ENCODE measurements at places on chromosomes 5 and 9.

DNA sequence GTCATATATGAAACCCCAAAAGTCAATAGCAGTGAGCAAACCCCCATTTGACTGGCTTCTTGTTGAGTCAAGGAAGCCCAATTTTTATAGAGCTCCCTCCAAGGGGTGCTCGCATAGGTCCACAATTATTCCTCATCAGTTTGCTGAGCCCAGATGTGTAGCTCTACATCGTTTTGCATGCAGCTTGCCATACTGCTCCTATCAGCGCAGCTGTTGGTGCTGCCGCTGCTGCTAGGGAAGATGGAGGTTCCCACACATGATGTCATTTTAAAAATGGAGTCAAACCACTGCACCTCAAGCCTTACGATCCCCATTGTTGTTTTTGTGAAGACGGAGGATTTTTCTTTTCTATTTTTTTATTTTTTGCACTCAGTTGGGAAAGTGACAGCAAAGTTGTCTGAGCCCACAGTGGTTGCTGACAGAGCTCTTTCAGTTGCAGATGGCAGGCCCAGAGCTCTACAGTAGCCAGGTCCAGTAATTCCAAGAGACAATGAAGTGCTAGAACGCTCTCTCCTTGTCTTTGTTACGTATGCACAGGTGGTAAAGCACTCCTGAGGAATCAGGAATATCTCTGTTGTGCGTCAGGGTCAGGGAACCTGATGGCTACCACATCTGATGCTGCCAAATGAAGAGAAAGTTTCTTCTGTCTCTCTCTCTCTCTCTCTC lies 23.2 kb upstream of the C5orf63 start:
- DNase-seq: no peak

DNA sequence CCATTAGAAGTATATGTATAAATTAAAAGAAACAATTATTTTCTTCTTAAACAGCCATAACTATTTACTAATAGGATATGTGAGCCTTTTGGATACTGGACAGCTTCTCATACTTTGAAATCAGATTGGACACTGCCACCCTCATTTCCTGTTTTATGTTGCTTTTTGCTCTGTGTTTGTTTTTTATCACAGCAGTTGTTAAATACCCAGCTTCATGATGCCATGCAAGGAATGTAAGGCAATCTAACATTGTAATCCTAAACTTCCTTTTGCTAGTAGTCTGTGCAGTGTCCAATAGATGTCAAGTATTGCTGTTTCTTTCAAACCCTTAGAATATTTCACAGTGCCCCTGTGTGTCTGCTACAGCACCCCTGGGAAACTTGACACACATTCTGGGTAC lies 56.2 kb downstream of the CNTLN start:
- no peak for DNase-seq

DNA sequence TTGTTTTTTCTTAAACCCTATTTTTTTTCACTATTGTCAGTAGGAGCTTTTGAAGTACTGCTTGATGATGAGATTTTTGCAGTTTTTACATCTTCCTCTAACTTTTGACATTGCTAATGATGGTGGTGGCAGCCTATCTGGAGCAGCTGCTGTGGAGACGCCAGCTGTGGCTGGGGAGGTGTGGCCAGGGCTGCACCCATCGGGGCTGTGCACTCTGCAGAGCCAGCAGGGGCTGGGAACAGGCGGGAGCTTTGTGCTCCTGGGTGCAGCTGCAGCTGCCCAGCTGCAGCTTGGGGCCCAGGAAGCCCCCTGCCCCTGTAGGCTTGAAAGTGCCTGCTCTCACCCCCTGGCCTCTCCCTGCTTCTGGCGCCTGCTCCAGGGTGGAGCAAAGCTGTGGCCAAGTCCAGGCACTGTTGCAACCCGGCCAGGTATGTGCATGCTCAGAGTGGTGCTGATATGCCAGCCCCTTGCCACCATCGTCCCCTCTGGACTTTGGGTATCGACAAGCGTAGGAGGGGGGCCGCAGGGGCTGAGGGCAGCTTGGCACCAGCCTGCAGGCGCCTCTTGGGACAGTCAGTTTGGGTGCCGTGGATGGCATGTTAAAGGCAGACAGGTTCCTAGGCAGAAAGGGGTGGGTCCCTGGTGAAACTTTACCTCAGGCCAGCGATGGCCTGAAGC lies 39.2 kb downstream of the FER start:
- no peak for DNase-seq

- no peak for DNase-seq
These were observed 1.4 kb downstream of the GNAQ start for GRCh38 chr9:78030296-78030552.

DNA sequence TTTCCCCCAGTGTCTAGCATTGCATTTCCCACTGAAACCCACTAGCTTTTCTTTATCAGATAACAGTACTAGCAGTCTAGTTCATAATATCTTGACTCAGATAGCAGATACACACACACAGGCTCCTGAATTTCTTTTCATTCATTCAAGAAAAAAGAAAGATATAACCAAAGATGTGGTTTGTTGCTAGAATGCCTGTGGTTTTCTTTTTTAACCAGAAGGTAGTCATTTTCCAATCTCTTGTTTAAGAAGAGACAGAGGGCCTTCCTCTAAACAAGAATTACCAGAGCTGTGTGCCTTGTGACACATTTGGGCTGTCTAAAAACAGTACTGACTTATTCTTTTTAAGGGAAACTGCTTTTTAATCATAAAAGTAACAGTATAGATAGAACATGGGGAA lies 167.3 kb downstream of the PJA2 start:
- DNase-seq: no peak

DNA sequence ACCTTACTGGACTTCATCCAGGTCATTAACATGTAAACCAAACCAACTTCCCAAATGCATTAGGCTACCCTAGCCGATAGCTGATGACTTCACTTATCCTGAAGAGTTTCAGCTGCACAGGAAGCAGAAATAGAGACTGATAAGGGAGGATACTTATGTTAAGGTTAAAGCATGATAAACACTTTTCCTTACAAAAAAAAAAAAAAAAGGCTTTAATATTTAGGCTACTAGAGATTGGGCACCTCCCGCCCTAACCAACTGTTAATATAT lies 1.6 kb upstream of the MEF2C start:
- no peak for DNase-seq

DNA sequence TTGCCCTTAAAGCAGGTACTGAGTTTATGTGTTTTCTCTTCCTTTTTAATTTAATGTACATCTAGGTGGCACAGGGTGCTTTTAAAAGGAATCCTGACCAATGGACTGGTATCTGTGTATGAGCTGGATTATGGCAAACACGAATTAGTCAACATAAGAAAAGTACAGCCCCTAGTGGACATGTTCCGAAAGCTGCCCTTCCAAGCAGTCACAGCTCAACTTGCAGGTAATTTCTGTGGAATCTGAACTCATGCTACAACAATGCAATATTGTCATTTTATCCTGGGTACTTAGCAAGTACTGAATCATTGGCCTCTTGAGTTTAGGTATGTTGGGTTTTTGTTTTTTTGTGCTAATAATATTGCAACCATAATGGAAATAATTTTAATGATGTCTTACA lies 14.4 kb upstream of the TMOD1 start:
- DNase-seq: no peak

DNA sequence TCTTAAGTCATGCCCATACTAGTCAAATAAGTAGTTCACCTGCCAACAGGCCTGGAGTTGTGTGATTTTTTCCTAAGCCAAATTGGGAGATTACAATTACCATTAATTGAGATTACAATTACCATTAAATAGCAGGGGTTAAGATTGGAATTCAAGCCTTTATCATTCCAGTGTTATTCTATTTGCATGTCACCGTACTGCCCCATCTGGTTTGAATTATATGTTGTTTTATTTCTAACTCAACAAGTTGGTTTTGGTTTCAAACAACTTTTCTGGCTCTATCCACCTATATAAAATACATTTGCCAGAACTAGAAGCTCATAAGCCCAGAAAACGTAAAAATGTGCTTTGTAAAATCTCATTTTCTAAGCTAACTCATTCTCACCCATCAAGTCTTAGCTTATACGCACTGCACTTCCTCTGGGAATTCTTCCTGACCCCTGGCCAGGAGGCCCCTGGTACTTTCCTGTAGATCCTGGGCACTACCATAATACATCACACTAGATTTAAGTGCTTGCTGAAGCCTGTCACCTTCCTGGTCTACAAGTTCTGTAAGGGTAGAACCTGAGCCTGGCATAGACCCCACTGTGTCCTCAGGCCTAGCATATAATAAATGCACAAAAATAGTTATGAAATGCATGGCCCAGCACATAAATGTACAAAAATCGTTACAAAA lies 242.0 kb upstream of the TRPM3 start:
- no peak for DNase-seq

- no peak for DNase-seq
These were observed 65.5 kb downstream of the MCTP1 start for GRCh38 chr5:95219411-95219810.

DNA sequence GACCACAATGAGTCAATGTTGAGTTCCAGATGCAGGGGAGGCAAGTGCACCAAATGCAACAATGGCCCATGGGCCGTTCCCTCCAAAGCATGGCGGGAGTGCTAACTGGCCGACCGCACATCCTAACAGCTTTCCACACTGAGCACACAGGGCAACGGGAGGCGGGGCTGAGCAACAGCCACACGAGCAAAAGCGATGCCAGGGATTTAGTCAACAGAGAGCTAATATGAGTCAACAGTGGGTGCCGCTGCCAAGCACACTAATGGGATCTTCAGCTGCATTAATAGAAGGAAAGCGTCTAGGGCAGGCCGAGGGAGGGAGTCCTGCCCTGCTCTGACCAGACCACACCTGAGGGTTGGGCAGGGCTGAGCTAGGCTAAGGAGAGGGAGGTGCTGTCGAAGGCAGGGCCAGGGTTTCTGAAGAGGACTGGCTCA lies 4.6 kb downstream of the EPB41L4B start:
- no peak for DNase-seq

DNA sequence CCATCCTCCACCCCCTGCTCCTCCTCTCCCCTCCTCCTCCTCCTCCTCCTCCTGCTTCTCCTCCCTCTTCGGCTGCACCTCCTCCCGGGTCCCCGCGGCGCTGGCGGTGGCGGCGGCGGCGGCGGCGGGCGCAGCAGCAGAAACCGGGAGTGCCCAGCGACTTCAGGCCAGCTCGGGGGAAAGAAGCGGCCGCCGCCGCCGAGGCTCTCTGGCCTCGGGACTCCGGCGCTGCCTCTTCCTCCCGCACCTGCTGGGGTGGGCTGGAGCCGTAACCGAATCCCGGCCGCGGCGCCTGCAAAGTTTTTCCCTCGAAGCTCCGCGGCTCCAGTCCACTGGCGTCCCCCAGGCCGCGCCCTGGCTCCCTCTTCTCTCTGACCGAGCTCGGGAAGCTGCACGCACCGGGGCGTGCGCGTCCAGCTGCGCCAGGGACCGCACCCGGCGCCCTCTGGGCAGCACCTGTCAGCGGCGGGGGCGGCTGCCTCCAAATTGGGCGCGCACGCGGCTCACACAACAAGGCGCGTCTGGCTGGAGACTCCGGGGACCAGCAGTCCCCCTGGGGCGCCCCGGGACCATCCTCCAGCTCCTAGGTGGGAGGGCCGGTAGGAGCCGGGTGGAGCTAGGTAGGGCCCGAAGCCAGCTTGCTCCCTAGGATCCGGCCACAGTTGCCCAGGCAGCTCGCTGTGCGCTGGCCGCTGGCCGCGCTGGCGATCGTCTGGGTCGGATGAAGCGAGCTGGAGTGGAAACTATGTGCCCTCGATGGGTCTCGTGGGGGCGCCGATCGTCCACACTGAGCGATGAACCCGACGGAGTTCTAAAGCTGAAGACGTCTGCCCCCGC lies at the start of gene MCTP1:
MCTP1 (minus strand) TSS at position 523 of the 837 bp plus-strand sequence.
- no peak for DNase-seq

- no peak for DNase-seq
These were observed 58.0 kb upstream of the PDE8B start for GRCh38 chr5:77152441-77152840.

DNA sequence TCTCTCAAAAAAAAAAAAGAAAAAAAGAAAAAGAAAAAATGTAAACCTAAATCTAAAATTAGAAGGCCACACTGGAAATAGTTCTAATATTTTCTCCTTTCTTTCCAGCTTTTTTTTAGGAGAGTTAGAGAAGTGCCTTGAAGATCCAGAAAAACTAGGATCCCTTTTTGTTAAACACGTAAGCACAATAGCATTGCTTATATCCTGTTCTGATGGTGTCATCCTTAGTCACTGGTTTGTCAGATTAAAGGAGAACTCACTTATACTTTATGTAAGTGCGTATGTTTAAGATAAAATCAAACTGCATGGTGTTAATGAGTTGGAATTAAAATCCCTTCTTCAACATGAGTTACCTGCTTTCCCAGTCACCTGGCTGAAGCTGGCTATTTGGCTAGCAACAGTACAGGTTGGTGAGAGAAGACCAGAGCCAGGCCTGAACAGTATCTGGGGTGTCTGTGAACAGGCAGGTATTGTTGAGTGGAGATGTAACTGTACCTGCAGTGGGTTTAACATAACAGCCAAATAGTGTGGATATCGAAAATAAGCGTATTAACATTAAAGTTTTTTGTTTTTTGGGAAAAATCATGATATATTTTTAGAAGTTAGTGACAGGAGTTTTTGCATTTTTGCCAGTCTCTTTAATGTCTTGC lies 104.7 kb upstream of the OTULINL start:
- no peak for DNase-seq

GRCh38 chr5:97838214-97838613 lies 655.2 kb upstream of the RIOK2 start:
- no peak for DNase-seq

- DNase-seq: no peak
These were observed 117.8 kb downstream of the CCDC192 start for GRCh38 chr5:127820910-127821553.

GRCh38 chr5:132238901-132239500 lies 11.3 kb upstream of the P4HA2 start:
- no peak for DNase-seq

DNA sequence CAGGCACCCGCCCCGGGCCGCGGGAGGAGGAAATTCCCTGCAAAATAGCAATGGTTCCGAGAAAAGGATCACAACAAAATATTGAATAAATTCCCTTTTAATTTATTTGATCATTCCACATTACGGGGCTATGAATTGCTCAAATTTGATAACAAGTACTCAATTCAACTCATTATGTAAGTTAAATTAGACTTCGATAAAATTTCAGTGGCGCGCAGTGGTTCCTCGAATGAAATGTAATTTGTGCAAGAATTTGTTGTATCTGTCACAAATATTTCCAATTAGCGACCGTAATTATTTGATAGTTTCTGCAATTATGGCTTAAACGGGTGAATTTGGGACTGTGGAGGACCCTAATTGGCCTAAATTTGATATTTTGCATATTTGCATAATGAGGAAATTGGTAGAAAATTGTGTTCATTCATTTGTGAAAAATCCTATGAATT lies 76.0 kb upstream of the TBCA start:
- no peak for DNase-seq

GRCh38 chr5:64869419-64869818 lies 100.7 kb downstream of the CWC27 start:
- DNase-seq: no peak

DNA sequence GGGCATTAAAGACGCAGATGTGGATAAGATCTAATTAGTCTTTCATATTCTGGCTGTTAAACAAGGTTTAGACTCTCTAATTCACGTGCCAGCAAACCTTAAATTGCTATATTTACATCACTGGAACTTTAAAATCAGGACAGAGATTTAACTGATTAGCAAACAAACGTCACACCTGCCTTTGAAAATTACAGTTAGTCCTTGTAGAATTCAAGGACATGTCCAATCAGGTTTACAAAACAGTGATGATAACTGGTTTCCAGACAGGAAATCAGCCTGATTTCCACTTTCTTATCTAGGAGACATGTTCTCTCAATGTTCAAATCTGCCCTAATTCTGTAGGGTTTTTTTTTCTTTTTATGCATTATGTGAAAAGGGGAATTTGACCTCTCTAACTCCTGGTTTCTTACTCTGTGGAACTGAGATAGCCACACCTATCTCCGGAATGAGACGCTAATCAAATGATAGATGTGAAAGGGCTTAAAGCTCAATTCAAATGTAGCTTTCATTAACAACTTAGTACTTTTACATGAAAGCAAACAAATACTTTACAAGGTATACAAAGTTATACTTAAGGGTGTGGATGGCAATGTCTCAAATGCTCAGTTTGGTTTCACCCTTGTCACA lies 26.5 kb downstream of the SPINK5 start:
- DNase-seq: no peak
